ENCODE measurements at places on chromosomes 11 and 22.

DNA sequence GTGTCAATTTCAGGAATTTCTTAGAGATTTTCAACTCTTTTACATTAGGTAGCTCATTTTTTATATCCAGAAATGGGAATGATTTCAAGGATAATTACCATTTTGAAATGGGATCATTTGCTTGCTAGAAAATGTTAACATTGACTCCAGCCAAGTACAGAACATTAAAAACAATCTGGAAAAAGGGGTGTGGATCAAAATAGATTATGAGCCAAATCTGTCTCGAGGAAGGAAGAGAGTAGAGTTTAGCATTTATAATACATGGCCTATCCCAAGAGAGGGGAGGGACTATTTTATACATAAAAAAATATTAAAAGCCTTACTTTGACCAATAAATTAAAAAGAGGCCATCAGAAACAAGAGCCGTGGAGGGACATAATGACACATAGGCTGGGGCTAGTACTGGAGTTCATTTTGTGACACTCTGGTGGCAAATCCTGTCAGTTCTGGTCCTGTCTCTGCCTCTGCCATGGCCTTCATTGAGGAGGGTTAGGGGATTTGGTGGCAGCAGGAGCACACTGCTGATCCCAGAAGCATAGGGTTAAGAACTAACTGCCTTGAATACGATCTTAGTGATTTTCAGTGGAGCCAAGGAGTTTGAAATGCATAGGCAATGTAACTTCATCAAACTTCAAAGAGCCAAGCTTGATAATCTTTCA is 20.4 kb downstream of the PPP6R3 start:
- DNase-seq, result no peak

- DNase-seq, result peak; percentile 47
Observed at GRCh38 chr11:73295241-73295995, 12.7 kb upstream of the ARHGEF17 start.

GRCh38 chr11:119318240-119319135 is 1.6 kb upstream of the MCAM start:
- DNase-seq, result peak; percentile 43

DNA sequence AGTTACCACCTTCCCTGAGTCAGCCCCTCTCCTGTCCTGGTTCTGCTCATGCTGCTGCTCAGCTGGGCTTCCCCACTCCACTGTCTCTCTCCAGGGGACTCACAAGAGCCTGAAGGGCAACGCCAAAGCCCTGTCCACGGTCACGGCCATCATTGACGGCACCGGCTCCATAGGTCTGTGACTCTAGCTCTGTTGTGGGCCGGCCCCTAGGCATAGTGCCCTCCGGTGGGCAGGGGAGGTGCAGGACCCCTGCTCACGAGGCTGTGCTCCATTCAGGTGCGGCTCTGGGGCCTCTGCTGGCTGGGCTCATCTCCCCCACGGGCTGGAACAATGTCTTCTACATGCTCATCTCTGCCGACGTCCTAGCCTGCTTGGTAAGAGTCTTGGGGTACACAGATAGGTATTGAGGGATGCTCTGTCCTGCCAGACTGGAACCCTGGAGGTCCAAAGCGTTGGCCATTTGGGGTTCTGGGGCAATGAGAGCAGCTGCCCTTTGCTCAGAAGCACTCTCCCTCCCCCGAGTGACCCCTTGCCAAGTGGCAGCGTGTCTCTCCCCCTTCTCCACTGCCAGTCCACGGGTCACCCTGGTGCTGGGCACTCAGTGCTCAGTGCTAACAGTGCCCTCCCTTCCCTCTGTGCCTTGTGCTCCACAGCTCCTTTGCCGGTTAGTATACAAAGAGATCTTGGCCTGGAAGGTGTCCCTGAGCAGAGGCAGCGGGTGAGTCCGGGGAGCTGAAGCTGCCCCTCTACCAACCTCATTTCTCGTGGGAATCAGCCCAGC is 22.4 kb downstream of the SLC37A2 start:
- DNase-seq, result no peak

DNA sequence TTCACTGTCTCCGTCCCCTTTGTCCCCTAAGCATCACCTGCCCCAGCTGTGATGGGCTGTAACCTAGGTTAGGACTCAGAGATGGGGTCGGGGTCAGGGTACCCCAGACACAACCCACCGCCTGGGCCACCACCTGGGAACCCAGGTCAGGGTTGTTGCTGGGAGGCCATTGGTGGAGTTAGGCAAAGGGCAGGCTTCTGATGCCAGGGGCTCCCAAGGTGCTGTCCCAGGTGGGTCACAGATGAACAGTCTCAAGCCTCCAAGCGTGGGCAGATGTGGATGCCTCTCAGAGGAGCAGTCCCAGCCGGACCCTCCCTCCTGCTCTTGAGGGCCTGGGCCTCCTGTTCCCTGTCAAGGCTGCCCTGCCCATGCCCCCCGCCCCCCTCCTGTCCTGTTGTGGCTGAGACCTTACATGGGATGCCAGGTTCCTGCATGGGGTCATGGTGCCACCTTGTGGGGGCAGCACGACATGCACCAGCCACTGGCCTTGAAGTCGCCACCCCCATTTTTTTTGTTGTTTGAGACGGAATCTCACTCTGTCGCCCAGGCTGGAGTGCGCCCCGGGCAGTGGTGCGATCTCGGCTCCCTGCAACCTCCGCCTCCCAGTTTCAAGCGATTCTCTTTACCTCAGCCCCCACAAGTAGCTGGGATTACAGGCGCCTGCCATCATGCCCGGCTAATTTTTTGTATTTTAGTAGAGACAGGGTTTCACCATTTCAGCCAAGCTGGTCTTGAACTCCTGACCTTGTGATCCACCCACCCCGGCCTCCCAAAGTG is 12.1 kb downstream of the GATD1 start:
- peak; percentile 35 for DNase-seq

GRCh38 chr11:95593111-95593510 is 196.5 kb downstream of the FAM76B start:
- no peak for DNase-seq

- DNase-seq, result no peak
Observed at GRCh38 chr11:12727563-12728211, 53.5 kb downstream of the TEAD1 start.

DNA sequence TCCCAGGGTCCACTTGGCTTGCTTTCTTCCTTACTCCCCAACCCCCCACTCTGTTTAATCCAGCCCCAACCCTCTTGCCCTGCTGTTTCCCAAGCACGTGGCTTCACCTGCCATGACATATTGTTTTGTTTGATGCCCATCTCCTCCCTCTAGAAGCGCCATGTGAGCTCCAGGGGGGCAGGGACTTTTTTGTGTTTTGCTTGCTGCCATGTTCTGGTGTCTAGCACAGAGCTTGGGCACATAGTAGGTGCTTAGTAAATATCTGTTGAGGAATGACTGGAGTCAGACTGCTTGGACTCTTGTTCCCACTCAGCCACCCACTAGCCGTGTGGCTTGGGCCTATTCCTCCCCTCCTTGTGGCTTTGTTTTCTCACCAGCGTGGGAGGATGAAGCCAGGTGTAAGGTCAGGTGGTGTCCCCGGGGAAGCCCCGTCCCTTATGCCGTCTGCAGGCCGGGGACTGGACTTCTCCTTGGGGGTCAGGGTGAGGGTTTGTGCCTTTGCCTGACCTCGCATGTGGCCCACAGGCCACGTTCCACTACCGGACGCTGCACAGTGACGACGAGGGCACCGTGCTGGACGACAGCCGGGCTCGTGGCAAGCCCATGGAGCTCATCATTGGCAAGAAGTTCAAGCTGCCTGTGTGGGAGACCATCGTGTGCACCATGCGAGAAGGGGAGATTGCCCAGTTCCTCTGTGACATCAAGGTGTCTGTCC is 3.8 kb downstream of the AIP start:
- no peak for DNase-seq

- no peak for DNase-seq
Observed at GRCh38 chr11:107092667-107093066, 74.4 kb upstream of the GUCY1A2 start.

DNA sequence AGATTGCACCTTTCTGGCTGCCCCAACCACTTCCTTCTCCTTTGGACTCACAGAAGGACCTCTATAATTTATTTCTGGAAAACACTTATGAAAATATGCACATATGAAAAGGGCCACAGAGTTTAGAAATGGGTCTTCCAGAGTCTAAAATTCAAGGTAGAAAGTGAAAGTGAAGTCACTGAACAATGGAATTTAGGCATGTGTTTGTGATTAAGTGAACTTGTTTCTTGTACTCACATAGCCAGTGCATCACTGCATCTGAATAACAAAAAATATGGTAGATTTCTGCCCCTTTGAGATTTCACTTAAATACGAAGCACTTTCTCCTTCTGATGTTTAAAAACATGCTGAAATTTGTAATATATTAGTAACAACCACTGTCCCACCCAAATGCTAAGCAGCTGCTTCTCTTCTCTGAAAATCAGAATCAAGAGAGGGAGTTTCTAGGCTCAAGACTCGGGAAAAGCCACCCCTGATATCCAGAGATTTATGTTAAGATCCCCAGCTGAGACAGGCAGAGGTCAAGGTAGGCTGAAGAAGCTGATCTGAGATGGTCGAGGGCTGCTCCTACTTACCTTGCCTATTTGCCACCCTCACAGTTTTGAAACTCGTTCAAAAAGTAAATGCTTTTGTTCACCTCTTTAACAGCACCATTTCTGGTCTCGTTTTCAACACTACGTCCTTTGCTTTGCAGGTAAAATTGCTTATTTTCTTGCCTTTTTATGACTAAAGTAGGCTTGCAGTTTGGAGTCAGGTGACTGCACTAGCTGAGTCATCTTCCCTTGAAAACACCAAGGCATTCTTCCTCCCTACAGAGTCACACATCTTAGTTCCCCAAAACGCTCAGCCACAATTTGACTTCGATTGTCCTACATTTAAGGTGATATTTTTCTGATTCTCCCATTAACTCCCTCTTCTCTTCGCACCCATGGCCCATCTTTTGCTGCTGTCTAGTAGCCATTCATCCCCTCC is at the start of gene XKR3:
Gene XKR3, minus strand, starts transcription at position 696 of the 972 bp plus-strand sequence. CDS start 17,338 bp downstream, outside the sequence.
- no peak for DNase-seq

GRCh38 chr22:29827091-29827490 is 11.0 kb downstream of the ASCC2 start:
- no peak for DNase-seq

- DNase-seq, result no peak
Observed at GRCh38 chr11:128763224-128763623, 69.4 kb downstream of the FLI1 start.

GRCh38 chr22:45638834-45639746 is 32.5 kb upstream of the ATXN10 start:
- no peak for DNase-seq

GRCh38 chr11:120293038-120293800 is 31.9 kb upstream of the TLCD5 start:
- DNase-seq, result no peak

DNA sequence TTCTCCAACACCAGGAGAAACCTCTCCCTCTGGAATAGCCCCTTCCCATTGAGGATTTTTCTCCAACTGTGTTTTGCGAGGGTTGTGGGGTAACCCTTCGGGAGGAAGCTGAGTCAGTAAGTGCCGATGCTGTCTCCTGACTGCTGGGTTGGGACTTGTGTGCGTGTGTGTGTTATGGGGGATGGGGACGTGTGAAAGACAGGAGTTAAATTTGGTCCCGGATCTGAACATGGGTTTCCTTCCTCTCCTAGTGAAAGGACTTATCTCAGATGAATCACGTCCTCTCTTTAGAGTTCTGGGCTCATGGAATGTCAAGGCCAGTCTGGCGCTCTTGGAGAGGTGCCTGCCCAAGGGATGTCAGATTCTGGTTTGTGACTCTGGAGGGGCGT is 33.3 kb downstream of the KIAA1671 start:
- no peak for DNase-seq

DNA sequence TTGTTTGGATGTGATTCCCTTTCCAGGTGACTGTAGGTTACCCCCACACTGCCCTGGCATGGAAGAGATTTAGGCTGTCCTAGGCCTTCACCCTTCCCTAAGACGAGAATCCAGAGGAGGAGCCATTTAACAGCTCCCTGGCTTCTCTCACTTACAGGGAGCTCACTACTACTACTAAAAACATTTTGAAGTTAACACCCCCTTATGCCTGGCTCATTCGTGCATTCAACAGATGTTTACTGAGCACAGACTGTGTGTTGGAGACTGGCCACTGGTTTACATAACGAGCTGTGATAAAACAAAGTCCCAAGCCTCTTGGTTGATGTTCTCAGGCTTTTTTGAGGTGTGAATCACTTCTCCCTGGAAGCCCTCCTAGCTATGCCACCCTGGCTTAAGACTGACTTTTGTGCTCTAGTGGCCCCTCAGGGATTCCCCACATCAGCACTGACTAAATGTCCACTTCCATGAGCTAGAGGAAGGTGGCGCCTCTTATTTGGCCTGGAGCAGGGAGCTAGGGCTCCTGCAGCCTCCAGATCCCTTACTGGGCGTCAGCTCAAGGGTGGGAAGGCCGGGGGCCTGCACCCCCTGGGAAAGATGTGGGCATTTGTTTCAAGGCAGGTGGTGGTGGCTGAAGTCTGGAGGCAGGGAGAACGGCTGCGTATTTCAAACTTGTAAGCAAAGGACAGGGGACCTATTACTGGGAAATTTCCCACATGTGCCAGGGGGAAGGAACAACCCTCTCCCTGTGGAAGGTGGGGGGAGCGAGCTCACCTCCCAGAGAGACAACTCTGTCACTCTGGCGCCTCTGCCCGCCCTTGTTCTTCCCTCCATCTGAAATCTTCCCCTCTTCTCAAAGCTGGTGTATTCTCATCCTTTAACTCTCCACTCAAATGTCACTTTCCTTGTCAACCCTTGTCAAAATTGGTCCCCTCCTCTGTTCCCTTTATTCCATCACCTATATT is 19.4 kb upstream of the MALAT1 start:
- no peak for DNase-seq

DNA sequence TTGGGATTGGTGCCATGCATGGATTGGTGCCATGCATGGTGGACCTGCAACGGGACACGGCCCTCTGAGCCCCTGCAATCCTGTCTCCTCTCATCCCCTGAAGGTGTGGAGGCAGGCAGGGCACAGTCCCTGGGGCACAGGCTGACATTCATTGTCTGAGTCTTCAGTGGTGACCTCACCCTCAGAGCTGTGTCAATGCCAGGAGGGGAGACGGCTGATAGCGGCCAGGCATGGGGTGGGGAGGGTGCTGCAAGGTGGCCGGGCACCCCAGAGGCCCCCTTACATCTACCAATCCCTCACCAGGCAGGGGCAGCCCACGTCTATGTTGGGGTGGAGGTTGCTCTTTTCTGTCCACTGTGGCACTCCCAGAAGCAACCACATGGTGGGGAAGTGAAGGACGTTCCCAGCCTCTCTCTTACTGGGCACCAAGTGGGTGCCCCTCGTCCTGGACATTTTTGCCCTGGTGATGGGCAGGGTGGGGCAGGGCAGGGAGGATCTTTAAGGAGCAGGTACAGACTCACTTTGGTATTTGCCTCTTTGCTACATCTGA is 47.6 kb downstream of the NECTIN1 start:
- DNase-seq, result no peak

DNA sequence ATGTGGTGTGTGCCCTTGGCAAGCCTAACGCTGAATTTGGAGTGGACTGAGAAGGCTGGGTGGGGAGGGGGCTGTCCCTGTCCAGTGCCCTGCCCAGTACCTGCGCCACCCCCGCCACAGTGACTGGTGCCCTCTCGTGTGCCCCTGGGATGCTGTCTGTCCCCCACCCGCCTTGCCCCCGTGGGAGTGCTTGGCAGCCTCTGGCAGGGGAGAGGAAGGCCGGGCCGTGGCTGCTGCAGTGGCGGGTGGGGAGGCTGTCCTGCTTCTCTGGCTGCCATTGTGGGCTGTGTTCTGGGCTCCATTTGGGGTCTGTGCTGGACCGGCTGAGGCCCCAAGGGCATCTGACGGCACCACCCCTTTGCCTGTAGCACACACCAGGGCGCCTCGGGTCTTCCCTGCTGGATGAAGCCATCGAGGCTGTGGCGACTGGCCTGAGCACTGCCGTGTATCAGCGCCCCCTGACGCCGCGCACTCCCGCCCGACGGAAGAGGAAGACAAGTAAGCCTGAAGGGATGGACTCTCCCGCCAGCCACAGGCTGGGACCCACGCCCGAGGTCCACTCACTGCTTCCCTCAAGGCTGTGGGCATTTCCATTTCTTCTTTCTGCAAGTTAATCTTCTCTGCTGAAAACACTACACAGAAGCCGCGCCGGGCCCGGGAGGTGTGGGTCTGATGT is 17.6 kb downstream of the IRF7 start:
- no peak for DNase-seq

Measured in T-helper 17 cell (primary cell).